GM06990 (cell line): ENCODE measurements at places on chromosomes 5 and 9.

- no peak for DNase-seq
These were observed 17.7 kb downstream of the RALGDS start for GRCh38 chr9:133103183-133103986.

DNA sequence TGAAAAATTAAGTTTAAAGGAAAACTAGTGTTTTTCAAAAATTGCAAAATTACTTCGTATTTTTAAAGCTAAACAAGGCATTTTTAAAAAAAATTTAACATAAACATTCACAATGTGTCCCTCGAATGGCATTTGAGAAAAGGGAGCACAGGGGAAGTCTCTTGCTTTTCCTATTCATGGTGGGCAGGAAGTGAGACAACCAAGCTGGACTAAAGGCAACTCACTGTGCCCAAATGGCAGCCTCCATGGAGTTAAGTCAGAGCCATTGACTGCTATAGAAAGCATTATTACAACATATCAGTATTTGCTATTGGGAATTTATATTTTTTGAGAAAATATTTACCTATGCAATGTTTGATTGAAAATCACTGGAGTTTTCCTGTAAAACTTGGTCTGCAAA is 8.3 kb downstream of the HNRNPH1 start:
- DNase-seq = no peak

DNA sequence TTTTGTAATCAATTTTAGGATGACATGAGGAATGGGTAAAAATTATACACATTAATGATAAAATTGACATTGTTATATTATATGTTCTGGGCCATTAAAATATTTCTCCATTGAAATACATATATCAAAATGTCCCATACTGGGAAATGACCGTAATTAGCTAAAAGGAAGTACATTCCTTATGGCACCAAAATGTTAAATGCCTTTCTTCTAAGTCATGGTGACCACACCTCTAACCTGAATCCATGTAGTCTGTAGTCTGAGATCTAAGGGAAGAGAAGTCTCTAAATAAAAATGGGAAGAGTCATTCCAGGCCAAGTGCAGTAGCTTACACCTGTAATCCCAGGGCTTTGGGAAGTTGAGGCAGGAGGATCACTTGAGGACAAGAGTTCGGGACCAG is 10.0 kb upstream of the GDA start:
- no peak for DNase-seq

- no peak for DNase-seq
These were observed 55.5 kb downstream of the PCSK1 start for GRCh38 chr5:96377597-96377996.

DNA sequence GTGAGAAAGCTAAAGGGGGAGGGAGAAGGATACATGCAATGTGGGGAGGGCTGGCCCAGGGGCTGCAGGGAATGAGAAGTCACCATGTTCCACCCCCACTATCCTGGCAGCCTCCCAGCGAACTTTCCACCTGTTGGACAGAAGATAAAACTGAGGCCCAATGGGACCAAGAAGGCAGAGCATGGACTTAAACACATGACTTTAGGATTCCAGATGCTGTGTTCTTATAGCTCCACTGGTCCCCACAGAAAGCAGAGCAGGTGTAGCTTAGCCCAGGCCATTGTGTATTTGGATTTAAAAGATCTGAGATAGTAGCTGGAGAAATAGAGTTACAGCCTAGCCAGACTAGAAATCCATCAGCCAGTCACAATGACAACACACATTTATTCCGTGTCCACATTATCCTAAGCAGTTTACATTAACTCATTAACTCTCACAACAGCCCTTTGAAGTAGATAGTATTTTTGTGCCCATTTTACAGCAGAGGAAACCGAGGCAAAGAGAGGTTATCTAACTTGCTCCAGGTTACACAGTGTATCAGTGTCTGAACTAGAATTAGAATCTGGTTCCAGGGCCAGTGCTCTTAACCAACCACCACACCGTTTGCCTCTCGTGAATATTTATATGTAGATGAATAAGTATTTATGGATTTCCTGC is 121.0 kb downstream of the RGS3 start:
- no peak for DNase-seq

DNA sequence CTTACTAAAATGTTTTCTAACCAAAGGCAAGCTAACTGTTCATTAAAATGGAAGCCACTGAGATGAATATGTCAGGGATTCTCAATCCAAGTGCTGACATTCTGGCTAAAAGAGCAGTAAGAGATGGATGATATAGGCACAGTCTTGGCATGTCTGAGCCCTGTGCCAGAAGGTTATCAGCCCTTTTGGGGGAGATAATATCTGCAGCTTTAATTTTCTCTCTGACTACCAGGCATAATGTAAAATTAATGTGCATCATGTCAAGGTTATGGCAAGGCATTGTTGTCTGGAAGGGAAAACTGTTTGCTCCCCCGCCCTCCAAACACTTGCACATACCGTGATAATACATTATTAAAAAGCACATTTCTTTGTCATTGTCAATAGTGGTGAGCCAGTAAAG is 609.8 kb downstream of the ZNF608 start:
- no peak for DNase-seq

- DNase-seq = no peak
These were observed 116.5 kb upstream of the MAN2A1 start for GRCh38 chr5:109573256-109573655.

- no peak for DNase-seq
These were observed 77.7 kb upstream of the RUFY1 start for GRCh38 chr5:179472641-179473040.

DNA sequence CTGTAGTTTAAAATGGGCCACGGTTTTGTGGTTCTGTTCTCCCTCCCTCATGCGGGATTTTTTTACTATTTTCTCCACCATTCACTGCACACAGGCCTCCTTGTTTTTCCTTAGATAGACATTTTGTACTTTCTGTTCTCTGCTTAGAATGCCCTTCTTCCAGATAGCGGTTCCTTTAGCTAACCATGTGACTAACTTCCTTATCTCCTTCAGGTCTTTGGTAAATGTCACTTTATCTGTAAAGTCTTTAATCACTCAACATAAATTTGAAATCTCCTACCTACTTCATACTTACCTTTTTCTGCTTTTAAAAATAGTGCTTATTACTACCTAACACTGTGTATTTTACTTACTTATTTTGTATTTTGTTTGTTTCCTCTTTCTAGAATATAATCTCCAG is 15.0 kb downstream of the FER start:
- DNase-seq = no peak

DNA sequence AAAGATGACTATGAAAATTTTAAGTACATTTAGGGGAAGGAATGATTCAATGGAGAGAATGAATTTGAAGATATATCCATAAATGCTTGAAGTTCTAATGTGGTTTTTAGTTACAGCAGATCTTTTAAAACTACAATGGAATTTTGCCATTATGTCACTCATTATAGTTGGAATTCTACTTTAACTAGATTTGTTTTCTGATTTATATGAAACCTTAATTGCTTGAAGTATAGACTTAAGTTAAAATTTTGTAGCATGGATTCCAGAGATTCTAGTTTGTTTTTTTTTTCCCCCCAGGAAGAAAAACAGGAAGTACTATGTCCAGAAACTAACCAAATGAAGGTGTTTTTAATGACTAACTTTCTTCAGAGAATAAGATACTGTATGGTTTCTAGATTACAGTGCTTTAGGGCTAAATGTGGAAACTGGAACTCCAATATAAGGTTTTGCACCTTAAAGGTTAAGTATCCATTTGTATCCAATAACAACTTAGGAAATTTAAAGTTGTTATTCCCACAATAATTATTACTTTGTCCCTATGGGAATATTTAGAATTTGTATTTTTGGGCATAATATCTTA is 70.3 kb downstream of the ZSWIM6 start:
- no peak for DNase-seq

DNA sequence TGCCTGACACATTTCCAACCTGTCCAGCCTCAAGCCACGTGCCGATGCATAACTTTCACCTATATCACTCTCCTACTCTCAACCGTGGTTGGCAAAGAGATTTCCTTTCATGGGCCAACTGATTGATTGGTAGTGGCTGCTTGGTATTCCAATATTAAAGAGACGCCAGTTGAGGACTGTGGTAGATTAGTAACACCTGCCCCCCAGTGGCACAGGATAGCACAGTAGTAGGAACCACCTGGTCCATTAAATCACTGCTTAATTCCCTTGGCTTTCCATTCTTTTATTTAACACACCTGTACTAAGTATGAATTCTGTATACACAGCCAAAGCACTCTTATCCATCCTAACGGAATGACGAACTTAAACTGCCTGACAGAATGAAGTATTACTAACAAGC is 19.1 kb upstream of the FOXB2 start:
- no peak for DNase-seq

DNA sequence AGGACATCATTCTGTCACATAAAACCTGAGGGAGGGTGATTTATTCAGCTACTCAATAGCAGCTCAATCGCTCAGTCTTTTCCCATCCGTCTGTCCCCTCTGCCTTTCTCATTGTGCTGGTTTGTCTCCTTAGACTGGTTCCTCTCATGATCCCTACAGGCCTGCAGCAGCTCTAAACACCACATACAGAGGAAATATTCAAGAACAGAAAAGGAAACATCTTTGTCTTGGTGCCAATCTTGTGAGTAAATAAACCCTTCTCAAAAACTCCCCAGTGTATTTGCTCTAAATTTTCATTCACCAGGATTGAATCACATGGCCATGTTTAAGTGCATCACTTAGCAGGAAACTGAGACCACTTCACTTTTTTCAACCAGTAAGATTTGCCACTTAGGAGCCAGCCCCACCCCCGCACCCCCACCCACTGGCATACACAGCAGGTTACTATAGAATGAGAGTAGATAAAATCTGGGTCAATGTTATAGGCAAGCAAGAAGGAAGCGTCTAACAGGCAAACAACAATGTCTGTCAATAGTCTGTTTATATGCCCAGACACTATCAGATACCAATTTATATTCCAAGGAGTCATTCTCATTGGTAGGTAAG is 895.5 kb upstream of the DMAC1 start:
- no peak for DNase-seq

- DNase-seq = no peak
These were observed 5.4 kb downstream of the ACTL7B start for GRCh38 chr9:108850293-108850897.

DNA sequence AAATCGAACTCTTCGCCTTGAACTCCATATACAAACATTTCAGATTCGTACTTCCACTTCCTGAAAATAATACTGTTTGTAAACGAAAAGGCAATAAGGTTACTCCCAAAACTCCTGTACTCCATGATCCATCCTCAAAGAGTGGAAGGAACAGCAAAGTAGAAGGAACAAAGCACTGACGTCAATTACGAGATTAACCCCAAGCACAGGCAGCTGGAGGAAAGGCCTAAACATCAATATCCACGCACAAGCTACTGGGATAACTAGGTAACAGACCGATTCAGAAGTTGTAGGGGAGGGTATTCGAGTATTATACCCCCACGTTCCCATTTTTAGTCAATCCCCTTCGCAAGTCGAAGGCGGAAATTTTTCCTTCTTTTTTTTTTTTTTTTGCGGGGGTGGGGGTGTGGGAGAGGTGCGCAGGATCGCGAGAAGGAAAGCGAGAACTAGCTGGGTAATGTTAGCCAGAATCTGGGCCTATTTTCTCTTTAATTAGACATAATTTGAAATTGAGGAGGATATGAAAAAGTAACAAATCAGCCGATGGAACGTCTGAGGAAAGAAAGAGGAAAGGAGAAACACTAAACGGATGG is 909 bp downstream of the AFF4 start:
- peak; percentile 25 for DNase-seq

DNA sequence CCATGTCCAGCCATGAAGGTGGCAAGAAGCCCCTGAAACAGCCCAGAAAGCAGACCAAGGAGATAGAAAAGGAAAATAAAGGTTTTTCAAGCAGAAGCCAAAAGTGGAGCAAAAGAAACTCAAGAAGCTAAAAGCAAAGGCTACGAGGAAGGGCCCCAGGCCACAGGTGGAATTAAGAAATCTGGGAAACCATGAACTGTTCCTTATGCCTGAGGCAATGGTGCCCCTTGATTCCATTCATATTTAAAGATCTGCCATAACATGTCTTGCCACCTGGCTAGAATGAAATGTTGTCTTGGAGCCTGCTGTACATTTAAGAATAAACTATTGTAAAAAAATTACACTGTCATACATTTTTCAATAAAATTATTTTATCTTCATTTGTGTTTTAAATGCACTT is 59.5 kb upstream of the TARS1 start:
- DNase-seq = no peak

- no peak for DNase-seq
These were observed 472.9 kb downstream of the PRELID2 start for GRCh38 chr5:145362266-145362665.

- DNase-seq = no peak
These were observed 1.6 kb upstream of the ARAP3 start for GRCh38 chr5:141683596-141684141.

GRCh38 chr9:6543204-6543603 is 102.3 kb downstream of the GLDC start:
- no peak for DNase-seq

DNA sequence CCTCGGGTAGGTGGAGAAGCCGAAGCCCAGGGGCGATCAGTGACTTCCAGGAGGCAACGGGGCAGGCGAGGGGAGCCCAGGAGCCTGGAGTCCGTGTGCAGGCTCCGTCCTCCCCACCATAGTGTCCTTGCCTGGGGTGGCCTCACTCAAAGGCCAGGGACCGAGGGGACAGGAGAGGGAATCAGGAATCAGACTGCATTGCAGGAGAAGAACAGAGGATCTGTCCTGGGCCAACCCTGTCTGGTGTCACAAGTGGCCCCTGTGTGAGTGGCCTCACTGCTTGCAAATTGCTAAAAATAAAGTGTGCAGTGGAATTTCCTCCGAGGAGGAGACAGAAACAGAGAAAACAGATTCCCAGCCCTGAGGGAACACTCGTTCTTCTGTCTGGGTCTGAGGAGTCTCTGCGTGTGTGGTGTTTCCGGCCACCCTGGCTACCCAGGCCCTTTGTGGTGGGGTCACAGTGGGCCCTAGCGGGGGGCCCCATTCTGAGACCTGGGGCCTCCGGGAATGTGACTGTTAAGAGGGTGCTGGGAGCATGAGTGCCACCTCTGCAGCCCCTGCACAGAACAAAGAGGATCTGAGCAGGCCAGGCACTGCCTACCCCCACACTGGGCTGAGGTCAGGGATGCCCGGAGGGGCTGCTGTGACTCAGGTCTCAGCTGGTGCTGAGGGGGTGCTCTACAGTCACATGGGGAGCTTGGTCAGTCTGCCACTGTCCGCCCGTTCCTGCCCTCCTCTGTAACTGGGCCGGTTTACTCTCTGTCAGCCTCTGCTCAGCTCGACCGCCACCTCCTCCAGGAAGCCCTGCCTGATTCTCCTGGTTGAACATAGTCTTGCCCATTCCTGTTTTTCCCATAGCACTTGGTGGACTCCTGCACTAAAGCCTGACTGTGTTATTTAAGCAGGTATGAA is 7.4 kb downstream of the TRAF1 start:
- DNase-seq = no peak
